ENCODE measurements at places on chromosomes 4 and X.

GRCh38 chr4:149595500-149595899, 220.1 kb downstream of the IQCM start:
- no peak for DNase-seq

- DNase-seq, result no peak
Measured at GRCh38 chr4:61246034-61246433, 45.9 kb downstream of the ADGRL3 start.

DNA sequence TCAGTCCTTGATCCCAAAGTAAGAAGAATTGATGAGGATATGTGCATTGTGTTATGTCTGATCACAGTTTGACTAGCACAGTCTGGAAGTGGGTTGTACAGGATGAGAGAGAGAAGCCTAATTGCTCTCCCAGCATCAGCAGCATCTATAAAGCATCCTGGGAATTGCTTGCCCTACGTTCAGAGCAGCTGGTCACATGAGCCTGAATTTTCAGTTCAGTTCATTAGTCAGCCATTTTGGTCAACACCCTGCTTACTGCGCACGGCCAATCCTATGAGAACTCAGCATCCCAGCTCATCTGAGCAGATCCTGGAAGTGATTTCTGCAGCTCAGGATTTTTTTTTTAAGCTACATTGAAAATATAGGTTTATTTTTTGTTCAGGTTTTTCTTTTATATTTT, at the start of gene RUFY3:
Gene RUFY3, plus strand, starts transcription at position 218 of the 400 bp plus-strand sequence. CDS start 610 bp downstream, outside the sequence.
- DNase-seq, result no peak

DNA sequence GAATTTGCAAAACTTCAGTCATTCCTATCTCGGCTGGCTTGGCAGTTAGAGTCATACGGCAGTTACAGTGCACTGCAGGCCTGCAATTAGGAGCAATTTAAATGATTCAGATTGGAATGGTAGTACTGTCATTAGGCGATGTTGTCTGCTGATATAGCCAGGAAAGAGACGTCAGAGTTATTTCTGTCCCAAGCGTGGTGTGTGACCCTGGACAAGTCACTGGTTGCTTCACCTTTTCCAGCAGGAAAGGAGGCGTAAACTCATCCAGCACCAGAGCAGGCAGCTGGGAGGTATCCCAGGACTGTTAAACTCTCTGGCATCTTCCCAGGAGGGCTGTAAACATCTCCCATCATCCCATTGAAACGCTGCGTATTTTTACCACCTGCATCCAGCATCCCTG, 836 bp upstream of the LNX1 start:
- no peak for DNase-seq

GRCh38 chrX:19181345-19181744, 59.1 kb upstream of the ADGRG2 start:
- no peak for DNase-seq

GRCh38 chrX:8341814-8342590, 122.6 kb upstream of the VCX3B start:
- DNase-seq, result no peak

DNA sequence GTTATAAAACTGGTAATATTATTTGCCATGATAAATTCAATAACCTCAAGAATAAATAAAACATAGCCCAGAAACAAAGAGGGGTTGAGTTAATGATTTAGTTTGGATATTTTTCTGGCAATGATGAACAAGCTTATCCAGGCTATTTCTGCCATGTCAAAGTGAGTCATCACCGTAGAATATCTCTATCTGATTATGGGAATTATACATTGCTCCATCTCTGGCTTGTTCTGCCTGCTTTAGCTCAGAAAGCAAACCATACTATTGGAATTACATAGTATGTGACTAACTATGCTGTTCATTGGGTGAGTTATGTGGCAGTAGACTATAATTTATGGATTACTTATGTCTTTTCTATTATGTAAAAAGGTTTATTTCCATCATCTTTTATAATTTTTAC, 680.1 kb upstream of the AADAT start:
- DNase-seq, result no peak

- DNase-seq, result no peak
Measured at GRCh38 chr4:45183905-45184304, 457.5 kb upstream of the GNPDA2 start.

- DNase-seq, result no peak
Measured at GRCh38 chrX:110440016-110440805, 81.6 kb downstream of the RTL9 start.

DNA sequence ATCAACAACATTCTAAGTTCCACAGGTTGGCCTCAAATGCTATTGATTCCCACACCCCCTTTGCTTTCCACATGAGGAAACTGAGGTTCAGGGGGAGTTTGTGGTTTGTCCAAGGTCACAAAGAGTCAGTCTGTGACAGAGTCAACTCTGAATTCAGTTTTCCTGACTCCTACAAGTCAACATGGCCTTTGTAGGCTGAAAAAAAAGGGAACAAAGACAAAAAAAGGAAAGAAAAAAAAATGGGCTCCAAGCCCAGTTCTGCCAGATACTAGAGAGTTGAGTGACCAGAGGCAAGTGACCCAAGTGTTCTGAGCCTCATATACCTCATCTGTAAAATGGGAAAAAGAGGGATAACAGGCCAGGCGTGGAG, 16.5 kb upstream of the PIM2 start:
- DNase-seq, result no peak

DNA sequence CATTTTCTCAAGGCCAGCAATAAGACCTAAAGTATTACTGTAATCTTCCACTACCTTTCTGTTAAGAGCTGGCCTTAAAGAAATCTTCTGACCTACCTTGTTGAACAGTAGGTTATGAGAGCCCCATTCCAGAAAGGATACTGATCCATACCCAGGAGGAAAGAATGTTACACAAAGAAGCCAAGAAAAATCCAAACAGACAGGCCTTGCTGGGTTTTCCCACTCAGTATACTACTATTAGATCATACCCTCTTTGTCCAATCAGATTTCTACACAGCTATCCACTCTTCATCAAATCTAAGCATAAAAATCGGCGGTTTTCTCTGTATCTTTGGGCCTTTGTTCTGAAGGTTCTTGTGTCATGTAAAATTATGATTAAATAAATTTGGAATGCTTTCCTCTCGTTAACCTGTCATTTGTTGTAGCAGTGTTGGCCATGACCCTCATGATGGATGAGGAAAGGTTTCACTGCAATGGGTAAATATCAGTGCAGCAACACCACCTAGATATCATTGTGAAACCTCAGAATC, 292.3 kb downstream of the ANKRD50 start:
- DNase-seq, result no peak

DNA sequence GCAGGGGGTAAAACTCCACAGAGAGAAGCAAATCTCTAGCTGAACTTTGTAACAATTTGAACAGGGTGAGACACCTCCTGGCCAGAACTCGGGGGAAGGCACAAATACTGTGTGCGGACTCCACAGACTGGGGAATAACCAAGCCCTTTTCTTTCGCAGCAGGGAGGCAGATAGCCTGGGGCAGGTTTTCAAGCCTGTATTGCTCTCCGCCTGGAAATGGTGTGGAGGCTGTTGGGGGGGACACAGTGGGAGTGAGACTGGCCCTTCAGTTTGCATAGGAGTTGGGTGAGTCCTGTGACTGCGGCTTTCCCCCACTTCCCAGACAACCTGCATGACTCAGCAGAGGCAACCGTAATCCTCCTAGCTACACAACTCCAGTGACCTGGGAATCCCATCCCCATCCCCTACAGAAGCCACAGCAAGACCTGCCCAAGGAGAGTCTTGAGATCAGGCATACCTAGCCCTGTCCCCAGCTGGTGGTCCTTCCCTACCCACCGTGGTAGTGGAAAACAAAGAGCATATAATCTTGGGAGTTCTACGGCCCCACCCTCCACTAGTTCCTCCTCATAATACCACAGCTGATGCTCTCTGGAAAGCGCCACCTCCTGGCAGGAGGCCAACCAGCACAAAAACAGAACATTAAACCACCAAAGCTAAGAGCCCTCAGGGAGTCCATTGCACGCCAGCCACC, 12.9 kb upstream of the SMPX start:
- peak; percentile 58 for DNase-seq

GRCh38 chr4:78588894-78589545, 37.5 kb downstream of the ANXA3 start:
- no peak for DNase-seq

GRCh38 chr4:11471618-11472017, 42.9 kb upstream of the HS3ST1 start:
- DNase-seq, result no peak

DNA sequence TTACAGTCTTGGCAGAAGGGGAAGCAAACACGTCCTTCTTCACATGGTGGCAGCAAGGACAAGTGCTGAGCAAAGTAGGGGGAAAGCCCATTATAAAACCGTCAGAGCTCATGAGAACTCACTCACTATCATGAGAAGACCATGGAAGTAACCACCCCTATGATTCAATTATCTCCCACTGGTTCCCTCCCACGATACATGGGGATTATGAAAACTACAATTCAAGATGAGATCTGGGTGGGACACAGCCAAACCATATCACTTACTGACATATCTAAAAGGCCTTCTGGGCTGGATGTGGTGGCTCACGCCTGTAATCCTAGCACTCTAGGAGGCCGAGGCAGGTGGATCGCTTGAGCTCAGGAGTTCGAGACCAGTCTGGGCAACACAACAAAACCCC, 117.1 kb upstream of the USP9X start:
- no peak for DNase-seq

DNA sequence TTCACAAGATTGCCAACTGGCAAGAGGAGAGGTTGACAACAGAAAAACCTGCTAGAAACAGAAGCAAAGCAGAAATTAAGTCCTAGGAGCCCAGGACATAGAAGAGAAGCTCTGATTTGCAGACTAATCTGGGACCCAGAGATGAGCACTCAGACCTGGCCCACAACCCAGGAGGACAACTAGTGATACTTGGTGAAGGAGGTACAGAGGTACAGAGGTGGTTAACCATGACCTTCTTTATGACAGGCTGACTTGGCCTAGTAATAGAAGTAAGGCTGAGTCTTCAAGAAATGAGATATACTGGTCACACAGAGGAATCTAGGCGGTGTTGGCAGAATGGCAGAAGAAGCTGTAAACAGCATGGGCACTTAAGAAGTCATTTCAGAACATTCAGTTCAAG, 43.6 kb downstream of the ANXA5 start:
- no peak for DNase-seq

GRCh38 chrX:107894038-107894437, 68.4 kb downstream of the MID2 start:
- DNase-seq, result peak; percentile 47

DNA sequence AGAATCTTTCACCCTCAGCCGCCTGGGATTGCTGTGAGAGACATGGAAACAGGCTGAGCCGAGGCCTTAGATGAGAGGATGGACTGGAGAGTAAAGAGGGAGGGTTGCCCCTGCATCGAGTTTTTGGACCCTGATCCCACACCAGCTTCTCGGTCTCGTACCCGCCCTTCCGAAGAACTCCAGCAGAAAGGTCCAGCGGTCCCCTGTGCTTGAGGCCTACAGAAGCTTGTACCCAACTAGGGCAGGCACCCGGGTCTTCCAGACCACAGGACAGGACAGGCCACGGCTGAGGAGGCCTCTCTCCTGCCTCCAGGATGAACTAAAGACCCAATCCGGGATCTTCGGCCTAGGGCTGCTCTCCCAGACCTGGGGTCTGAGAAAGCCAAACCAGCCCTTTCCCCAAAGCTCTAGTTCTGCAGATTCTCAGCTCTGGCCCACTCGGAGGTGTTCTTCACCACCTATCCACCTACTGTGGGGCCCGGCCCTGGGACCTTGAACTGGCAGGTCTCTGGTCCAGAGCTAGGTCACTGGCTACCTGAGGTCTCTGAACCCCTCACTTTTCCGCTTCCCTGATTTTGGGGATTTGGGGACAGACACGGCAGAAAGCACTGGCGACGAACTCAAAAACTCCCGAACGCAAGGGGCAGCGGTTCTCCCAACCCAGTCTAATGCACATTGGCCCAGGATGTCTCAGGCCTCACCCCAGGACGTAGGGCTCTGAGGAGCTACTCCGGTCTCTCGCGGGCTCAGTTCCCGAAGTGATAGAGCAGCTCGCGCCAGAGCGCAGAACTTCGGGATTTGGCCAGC, 1.1 kb downstream of the NKX3-2 start:
- DNase-seq, result no peak

GRCh38 chrX:68826113-68826980, 2.5 kb upstream of the EFNB1 start:
- DNase-seq, result peak; percentile 29

DNA sequence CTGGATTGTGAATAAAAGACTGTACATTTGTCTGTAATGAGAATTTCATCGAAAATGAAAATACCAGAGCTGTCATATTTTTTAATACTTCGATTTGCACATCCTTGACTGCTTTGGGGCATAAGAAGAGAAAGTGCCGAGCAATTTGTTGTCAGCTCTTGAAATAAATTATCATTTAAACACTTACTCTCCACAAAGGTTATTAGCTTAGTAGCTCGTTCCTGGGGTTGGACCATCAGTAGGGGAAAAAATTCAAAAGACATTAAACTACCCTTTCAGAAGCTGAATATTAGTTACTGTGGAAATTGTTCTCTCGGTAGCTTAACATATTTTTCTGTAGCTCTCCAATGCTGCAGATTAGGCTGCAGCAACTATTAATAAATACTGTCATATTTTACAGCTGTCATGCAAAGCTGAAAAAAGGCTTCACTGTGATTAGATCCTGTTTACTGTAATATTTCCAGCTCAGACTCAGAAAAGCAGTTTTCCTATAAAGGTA, 76.9 kb downstream of the GRIA3 start:
- DNase-seq, result no peak

- no peak for DNase-seq
Measured at GRCh38 chr4:145307763-145308430, 127.5 kb upstream of the OTUD4 start.

Data from HepG2 (cell line).